ENCODE measurements at places on chromosomes 16 and 17. TPM values are rescaled to one million over a fixed set of nuclear protein-coding genes. Genes with fewer than 3 reads are reported as not detected.

The CCL4L2 gene
- 3.7 TPM for total RNA-seq

The TLCD3B gene
- 0.82 TPM for total RNA-seq

The KCNH6 gene
- 0.31 TPM for total RNA-seq

The NPB gene
- 1.0 TPM for total RNA-seq

The KRTAP4-2 gene
- total RNA-seq = not detected

The SLC5A10 gene
- not detected for total RNA-seq

The BEAN1 gene
- not detected for total RNA-seq

The SOST gene
- not detected for total RNA-seq

The TBC1D3K gene
- total RNA-seq = not detected

The HOXB7 gene
- total RNA-seq = 0.51 TPM

The ANKS3 gene
- total RNA-seq = 20.7 TPM

The ENPP7 gene
- total RNA-seq = not detected

The FGF11 gene
- 5.4 TPM for total RNA-seq

The DOC2B gene
- 5.0 TPM for total RNA-seq

The P2RX1 gene
- total RNA-seq = 2.3 TPM

The MIEN1 gene
- total RNA-seq = 8.7 TPM

The GUCY2D gene
- total RNA-seq = not detected

The TEX14 gene
- total RNA-seq = under 0.01 TPM

The PABPN1L gene
- total RNA-seq = not detected

The CLEC18A gene
- total RNA-seq = 0.62 TPM

The GRAPL gene
- total RNA-seq = 3.9 TPM

The GNPTG gene
- total RNA-seq = 31.7 TPM

The SUZ12 gene
- 35.3 TPM for total RNA-seq

The CNGB1 gene
- 0.41 TPM for total RNA-seq

The TMED6 gene
- total RNA-seq = not detected

The FN3K gene
- total RNA-seq = 8.4 TPM

The NPIPA7 gene
- total RNA-seq = 4.0 TPM

The KIF22 gene
- total RNA-seq = 43.0 TPM

The MTMR4 gene
- 29.5 TPM for total RNA-seq

The KRTAP9-4 gene
- not detected for total RNA-seq

The PKMYT1 gene
- 12.2 TPM for total RNA-seq

The RASL10B gene
- 0.62 TPM for total RNA-seq

The C16orf92 gene
- total RNA-seq = not detected

The CD79B gene
- total RNA-seq = 7.7 TPM

The MT3 gene
- not detected for total RNA-seq

The SECTM1 gene
- total RNA-seq = 12.6 TPM

The PRDM7 gene
- total RNA-seq = not detected

The HSD11B2 gene
- 7.8 TPM for total RNA-seq

The ARL6IP1 gene
- total RNA-seq = 150 TPM

The KRT40 gene
- total RNA-seq = 7.7 TPM

The CRHR1 gene
- total RNA-seq = 0.41 TPM

Data from tongue (tissue), 3 donors.